DMS153 (cell line): ENCODE measurements at places on chromosomes 6 and 20.

- no peak for DNase-seq
These were observed 56.9 kb downstream of the KCNK5 start for GRCh38 chr6:39172377-39172757.

DNA sequence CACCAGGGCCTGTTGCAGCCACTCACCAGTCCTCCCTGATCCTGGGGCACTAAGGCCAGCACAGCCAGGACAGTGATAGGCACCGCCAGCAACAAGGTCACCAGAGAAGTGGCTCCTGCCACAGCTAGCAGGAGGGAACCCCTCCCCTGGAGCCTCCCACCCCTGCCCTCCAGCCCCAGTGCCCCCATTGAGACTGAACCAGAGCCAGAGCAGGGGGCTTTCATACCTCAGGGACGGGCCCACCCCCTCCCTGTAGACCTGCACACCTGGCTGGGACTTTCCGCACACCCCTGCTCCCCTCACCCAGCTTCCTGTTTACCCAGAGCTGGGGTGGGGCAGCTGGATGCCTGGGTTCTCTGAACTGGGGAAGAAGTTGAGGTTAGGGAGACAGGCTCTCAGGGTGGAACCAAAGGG lies at the start of gene LTB:
Gene LTB, minus strand, starts transcription at position 195 of the 414 bp plus-strand sequence. Its CDS starts 7 bp downstream, at position 188.
- no peak for DNase-seq

GRCh38 chr6:12937971-12938370 lies 221.4 kb downstream of the PHACTR1 start:
- no peak for DNase-seq

- DNase-seq = no peak
These were observed 73.6 kb downstream of the RNF182 start for GRCh38 chr6:13998356-13998755.

- no peak for DNase-seq
These were observed 534.2 kb downstream of the HACE1 start for GRCh38 chr6:104325341-104326172.

GRCh38 chr20:25196786-25197120 lies 1.2 kb downstream of the ENTPD6 start:
- no peak for DNase-seq

GRCh38 chr6:2581011-2581410 lies 169.7 kb downstream of the MYLK4 start:
- DNase-seq = no peak

GRCh38 chr20:57613481-57613921 lies 6.7 kb downstream of the ZBP1 start:
- no peak for DNase-seq

- DNase-seq = no peak
These were observed 4.0 kb upstream of the ACSS1 start for GRCh38 chr20:25061821-25062530.

DNA sequence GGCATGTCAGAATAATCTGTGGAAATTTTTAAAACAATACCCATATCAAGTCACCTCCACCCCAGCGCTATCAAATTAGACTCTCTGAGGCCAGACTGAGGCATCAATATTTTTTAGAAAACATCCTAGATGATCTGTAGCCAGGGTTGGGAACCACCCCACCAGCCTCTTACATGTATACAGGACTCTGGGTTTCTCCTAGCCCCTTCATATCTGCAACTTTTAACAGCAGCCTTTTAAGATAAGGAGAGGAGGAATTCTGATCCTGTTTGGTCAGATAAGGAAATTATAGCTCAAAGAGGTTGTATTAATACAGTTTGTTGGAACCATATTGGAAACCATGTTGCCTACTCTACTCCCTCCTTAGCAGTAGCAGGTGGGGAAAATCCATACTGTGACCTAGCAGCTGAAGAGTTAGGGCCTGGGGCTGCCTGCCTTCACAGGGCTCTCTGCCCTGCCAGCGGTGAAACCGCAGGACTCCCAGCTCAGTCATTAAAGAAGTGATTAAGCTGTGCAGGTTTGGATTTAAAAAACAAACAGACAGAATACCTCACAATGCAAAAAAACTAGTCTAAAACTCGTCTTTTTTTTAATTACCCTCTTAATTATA lies 30.0 kb downstream of the BRPF3 start:
- DNase-seq = no peak

GRCh38 chr20:4453359-4453758 lies 268.4 kb upstream of the PRND start:
- no peak for DNase-seq

DNA sequence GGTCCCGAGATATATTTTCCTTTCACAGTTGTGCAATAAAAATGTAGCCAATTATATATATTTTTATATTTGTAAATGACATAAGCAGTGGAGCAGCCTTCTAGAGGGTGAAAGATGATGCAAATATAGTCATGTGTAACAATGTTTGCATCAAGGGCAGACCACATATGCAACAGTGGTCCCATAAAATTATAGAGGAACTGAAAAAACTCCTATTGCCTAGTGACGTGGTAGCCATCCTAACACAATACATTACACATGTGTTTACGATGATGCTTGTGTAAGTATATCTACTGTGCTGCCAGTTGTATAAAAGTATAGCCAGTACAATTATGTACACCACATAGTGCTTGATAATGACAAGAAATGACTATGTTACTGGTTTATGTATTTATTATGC lies 162.8 kb downstream of the ZFAND3 start:
- no peak for DNase-seq

DNA sequence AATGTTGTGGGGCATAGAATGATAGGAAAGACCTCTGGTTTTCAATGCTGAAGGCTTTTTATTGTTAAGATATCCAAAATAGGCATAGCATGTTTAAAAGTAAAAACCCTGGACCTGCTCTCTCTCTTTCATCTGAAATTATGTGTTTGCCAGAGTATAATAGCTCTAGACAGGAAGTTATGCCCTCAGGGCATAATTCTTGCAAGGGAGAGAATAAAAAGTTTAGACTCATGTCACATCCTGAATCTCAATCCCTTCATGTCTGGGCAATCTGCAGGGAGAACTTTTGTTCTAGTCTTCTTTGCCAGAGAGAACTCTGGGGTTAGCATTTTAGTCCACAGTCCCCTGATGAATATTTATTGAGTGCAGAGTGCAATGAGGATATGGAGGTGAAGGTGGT lies 297.3 kb upstream of the FLRT3 start:
- no peak for DNase-seq

GRCh38 chr6:136618086-136618485 lies 67.9 kb upstream of the MAP7 start:
- peak; percentile 30 for DNase-seq

DNA sequence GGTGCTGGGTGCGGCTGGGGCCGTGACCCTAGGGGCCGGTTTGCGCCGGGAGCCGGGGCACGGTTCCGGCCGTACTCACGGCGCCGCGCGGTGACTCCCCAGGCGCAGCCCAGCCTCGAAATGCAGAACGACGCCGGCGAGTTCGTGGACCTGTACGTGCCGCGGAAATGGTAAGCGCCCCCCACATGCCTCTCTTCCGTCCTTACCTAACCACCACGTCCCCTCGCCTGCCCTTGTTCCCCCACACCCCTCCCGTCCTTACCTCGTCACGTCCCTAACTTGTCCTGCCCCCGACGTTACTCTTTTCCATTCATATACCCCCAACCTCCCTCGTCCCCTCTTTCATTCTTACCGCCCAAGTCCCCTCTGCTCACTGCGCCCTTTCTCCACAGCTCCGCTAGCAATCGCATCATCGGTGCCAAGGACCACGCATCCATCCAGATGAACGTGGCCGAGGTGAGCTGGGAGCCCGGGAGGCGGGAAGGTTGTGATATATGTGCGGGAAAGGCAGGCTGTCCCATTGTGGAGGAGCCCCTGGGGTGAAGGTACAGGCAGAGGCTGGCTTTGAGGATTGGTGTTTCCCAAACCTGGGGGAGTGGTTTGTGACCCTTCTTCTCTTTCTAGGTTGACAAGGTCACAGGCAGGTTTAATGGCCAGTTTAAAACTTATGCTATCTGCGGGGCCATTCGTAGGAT lies 463 bp downstream of the RPS21 start:
- no peak for DNase-seq

DNA sequence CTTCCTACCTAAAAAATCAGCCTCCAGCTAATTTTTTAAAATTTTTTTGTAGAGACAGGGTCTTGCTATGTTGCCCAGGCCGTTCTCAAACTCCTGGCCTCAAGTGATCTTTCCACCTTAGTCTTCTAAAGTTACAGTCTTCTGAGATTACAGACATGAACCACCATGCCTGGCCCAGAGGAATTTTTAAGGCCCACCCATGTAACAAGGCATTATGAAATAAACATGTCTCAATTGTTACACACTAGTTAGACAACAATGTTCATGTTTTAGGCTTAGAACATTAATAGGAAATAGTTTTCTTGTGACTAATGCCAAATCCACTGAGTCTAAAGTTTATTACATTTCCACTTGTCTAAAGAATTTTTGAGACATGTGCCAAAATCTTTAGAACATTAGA lies 221.2 kb downstream of the LAMA2 start:
- DNase-seq = no peak

- no peak for DNase-seq
These were observed 28.3 kb upstream of the SLC9A8 start for GRCh38 chr20:49784291-49784690.

GRCh38 chr6:39816747-39817146 lies 24.6 kb downstream of the DAAM2 start:
- DNase-seq = no peak

- DNase-seq = no peak
These were observed 229.5 kb downstream of the SMOC2 start for GRCh38 chr6:168670401-168670985.

GRCh38 chr6:169499848-169500247 lies 202.0 kb downstream of the WDR27 start:
- no peak for DNase-seq

DNA sequence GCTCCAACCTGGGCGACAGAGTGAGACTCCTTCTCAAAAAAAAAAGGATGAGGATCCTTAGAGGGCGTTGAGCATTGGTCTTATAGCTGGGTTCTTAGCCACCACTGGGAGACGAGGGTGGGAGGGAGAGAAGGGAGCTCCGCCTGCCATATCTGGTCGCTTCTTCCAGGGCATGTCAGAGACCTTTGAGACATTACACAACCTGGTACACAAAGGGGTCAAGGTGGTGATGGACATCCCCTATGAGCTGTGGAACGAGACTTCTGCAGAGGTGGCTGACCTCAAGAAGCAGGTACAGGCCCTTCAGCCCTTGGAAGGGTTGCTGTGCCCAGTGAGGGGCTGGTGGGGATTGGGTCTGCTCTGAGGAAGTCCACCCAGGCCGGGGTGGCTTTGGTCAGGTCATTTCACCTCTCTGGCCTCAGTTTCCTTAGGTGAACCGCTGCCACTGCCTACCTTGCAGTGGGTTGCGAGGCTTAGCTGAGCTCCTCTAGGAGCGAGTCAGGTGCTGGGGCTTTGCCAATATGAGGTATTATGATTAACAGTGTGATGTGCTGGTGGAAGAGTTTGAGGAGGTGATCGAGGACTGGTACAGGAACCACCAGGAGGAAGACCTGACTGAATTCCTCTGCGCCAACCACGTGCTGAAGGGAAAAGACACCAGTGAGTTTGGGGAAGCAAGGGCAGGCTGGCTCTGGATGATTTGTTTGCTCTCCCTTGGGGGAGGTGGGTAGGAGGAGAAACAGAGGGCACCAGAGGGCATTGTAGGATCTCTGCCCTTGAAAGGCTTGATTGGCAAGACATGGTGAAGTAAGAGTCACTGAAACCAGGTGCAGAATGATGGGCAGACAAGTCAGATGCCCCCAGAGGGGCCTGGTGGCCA lies 8.5 kb downstream of the CNPY3 start:
- DNase-seq = no peak

DNA sequence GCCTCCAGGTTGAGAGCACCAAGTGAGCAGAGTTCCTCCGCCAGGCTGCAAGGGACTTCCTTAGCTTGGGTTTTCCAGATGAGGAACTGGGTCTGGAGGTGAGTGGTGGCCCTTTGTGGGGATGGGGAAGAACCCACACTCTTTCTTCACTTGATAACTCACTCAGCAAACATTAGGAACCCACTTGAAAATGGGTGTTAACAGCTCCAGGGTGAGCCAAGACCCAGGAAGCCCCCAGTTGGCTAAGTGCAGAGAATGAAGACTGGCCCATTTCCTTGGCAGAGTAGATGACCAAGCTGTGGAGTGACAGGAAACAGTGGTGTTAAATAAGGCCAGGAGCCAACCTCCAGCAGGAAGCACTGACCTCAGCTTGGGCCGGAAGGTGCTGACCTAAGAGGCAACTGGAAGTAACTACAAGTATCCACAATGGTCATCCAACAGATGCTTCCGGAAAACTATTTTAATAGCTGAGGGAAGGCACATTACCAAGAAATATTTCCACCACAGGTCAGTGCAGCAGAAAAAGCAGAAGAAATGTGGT lies 22.7 kb downstream of the MRPL14 start:
- DNase-seq = no peak

DNA sequence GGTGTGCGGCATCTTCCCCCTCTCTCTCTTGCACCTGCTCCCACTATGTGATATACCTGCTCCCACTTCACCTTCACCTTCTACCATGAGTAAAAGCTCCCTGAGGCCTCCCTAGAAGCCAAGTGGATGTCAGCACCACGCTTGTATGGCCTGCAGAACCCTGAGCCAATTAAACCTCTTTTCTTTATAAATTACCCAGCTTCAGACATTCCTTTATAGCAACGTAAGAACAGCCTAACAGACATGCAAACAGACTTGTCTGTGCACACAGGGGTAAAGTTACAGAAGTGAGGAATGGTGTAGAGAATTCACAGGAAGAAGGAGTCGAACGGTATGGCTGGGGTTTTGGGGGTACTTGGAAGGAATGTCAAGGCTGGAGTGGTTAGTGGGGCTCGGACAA lies 14.8 kb upstream of the TGM2 start:
- DNase-seq = no peak

DNA sequence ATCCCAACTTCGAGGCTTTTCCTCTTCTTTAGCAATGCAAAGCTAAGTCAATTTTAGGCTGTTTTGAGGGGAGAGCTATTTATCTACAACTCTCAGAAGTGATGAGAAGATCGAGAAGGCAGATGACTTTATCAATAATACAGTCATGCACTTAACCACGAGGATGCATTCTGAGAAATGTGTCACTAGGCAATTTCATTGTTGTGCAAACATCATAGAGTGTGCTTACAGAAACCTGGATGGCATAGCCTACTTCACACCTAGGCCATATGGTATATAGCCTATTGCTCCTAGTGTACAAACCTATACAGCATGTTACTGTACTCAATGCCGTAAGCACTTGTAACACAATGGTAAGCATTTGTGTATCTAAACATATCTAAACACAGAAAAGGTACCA lies 66.6 kb downstream of the PRND start:
- no peak for DNase-seq

DNA sequence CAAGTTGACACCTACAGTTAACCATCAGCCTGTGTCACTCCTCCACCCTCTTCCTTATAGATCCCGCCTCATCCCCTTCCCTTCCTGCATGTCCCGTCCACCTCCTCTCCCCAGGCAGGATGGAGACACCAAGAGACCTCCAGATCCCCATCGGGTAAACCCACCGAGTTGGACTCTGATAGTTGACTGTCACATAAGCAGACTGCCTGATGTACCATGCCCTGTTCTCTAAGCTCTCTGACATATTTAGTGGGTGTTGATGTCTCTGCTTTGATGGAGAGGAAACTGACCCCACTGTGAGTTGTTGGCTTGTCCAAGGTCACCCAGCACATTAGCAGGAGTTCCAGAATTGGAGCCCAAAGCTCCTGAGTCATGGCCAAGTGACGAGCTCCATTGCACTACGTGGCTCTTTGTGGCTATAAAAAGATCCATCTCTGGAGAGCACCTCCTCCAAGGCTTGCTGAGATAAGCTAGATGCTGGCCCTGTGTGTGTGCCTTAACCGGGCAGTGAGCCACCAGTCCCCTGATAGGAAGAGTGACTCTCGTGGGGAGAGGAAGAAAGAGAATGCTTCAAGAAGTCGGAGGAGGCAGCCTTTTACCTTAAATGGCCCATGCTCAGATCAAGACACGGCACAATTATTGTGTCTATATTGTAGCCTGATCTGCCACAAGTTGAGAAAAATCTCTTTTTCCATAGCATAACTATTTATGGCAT lies 236.0 kb upstream of the ECI2 start:
- no peak for DNase-seq
